NCI-H1417 treated with DMSO at 0.1 percent for 48 hours (cell line): ENCODE measurements at places on chromosomes 1 and 21.

DNA sequence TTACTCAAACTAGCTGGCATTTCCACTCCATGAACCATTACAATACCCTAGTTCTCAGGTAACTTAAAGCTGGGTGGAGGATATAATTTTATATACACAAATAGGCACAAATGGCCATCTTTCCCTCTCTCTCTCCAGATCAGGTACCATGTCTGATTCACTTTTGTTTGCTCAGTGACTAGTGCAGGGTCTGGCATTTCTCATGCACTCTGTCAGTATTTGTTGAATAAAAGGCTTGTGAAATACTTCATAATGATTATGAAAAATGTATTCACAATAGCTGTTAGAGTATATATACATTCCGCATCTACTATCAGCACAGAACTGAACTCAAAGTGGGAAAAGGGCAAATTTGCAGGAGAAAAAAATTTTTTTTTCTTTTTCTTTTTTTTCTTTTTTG, 510.2 kb upstream of the USP24 start:
- no peak for DNase-seq

GRCh38 chr1:234505769-234506102, 26.8 kb upstream of the TARBP1 start:
- no peak for DNase-seq

- DNase-seq: no peak
Measured at GRCh38 chr1:34360574-34360973, 183.9 kb downstream of the C1orf94 start.

- DNase-seq: no peak
Measured at GRCh38 chr1:161511018-161511755, 5.9 kb downstream of the FCGR2A start.

- DNase-seq: no peak
Measured at GRCh38 chr21:46080171-46081021, 17.5 kb upstream of the COL6A2 start.

DNA sequence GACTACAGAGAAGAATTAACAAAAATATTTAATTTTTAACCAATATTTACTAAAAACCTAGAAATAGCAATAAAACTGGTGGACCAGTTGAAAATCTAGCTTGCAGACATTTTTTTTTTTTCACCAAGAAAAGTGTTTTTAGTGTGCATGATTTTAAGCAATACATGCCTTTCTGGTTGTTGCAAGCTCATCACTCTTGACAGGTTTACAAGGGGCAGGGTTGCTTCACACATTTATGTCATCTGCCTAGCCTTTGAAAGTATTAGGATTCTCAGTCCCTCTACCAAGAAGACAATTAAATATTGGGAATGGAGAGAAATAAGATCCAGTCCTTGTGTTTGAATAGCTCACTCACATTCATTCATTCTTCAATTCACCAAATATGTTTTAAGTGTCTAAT, 53.8 kb upstream of the LYPLAL1 start:
- no peak for DNase-seq

GRCh38 chr1:28480308-28480707, 25.5 kb upstream of the RCC1 start:
- no peak for DNase-seq

DNA sequence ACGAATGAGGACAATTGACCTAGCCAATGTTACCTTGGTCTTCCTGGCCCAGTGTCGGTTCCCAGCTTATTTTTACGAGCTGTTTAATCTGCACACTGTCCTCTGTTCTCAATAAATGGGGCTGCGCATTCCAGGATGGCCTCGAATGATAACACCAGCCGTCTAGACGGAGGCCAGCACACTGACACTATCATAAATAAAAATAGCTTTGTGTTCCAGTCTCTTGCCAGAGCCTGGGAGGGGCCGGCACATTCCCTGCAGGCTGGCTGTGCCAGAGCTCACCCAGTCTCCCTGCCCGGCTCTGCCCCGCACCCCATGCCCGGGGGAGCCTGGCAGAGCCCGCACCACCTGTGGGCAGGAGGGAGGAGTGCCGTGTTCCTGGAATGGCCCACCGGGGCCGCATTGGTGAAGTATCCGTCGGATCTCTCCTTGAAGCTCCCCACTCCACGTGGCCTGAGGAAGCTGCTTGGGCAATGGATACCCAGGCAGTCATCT, 92.1 kb downstream of the SPSB1 start:
- DNase-seq: no peak

DNA sequence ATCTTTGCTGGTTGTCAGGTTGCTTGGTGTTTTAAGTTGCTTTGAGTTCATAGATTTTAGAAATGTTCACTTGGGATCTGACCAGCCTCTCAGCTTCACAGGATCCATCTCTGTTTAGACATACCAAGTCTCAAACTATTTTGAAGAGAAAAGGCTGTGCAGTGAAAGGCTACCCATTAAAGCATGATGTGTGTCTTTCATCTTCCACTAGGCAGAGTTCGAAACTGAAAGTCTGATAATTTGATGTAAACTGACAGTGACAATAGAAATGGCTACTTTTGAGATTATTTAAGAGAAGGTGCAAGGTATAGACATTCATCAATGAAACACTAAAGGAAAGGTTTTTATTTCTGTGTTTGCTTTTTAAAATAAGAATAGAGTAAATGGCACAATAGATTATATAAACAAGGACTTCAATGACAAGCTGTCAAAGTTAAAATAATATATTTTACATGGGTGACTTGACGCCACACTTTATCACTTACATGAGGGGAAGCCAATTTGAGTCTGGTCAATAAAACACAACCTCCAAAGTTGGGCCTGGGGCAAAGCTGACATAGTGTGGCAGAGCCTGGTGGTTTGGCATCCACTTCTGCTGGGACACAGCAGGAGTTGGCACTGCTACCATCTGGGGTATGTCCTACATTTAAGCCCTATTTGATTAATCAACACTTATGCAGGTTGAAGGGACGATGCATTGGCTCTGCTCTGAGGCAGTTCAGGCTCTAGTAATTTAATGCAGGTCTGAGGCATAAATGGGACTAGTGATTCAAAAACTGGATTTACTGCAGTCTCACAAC, 197.7 kb downstream of the CRB1 start:
- no peak for DNase-seq

GRCh38 chr1:15951341-15952153, 24.4 kb downstream of the ZBTB17 start:
- no peak for DNase-seq

DNA sequence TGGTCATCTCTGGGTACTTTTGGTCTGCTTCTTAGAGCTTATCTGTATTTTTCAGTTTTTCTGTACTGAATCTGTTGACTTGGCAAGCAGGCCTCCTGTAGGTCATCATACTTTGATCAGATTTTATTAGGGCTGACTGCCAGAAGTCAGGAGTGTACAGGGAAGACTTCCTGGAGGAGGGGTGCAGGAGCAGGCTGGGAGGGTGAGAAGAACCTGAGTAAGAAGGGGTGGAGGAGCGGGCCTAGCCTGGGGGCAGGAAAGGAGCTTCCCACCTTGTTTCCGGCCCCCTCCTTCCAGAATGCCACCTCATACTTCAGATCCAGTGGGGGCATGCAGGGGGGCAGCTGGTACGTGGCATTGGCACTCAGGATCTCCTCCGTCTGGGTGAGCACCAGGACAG, 18.3 kb upstream of the IL22RA1 start:
- DNase-seq: no peak

DNA sequence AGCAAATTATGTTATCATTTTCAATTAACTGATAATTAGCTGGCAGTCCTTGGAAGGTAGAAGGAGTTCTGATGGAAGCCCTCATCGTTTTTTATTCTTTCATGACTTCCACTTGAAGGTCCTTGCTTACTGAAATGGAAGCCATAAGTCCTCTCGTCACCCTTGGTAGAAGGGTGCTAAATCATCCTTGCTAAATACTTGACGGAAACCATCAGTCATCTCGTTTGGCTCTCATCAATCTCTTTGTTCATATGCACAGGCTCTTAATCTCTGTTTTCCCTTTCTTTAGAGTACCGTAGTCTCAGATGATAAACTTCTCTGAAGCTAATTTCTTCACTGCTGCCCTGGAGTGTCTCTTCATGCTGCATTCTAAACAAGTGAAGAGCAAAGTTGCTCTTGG, 34.5 kb downstream of the UCK2 start:
- DNase-seq: no peak

GRCh38 chr1:147168626-147169058, 3.6 kb downstream of the PRKAB2 start:
- DNase-seq: peak; percentile 45

DNA sequence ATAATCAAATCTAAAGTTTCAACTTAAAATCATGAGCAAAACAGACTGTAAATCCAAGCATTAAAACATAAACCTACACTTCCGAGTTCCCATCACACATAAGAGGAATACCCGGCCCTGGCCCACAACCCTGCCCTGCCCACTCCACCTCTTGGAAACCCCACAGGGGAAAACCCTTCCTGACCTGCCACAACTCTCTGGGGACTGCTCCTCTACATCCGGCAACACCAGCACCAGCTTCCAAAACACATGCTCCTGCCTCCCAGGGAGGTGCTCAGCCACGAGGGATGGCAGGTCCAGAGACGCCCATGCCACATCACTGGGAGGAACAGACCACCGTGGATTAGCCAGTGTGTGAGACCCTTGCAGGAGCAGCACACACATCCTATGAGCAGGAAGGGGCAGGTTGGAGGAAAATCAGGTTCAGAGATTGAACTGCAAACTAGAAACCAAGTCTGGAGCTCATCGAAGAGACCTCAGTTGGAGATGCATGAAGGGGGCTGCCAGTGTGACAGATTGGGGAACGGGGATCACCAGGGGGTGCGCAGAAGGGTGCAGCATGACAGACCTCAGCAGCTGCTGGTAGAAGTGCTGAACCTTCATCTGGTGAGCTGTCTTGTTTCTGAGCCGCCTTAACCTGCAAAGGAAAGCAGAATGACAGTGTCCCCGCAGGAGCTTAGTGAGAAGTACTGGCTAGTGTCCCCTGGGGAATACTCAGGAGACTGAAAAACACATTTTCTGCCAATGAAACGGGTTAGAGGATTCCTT, 25.8 kb upstream of the LSS start:
- DNase-seq: no peak

DNA sequence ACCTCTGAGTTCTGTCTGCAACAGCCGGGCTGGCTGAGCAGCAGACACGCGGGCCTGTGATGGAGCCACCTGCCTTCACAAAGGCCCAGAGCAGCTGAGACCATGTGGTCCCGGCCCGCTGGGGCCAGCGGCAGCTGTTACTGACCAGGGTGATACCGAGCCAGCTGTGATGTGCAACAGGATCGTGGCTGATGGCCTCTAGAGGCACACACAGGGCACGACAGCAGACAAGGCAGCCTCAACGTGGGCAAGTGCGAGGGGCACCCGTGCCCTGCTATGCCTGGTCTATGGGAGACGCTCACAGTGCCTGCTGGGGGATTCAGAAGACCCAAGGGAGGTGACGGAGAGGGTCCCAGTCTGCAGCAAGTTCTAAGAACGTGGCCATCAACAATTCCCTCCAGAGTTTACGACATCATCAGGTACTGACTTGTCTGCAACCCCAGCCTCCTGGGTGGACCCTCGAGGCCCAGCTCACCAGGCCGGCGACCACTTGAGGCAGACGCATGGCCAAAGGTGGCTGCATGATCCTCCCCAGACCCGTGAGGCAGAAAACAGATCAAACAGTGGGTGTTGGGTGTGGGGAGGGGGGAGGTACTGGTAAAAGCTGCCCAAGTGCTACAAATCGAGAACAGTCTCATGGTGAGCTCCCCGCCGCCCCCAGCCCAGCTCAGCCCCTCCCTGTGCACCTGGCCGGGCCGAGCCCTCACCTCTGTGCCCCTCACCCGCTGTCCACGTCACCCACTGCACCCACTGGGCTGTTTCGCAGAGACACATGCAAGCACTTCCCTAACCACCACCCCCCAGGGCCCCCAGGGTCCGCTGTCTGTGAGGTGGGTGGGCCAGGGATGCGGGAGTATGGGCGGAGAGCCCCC, 6.0 kb downstream of the POFUT2 start:
- DNase-seq: no peak

GRCh38 chr1:169601096-169601881, 15.0 kb upstream of the F5 start:
- DNase-seq: no peak

- no peak for DNase-seq
Measured at GRCh38 chr1:192832492-192832891, 23.7 kb downstream of the RGS2 start.

DNA sequence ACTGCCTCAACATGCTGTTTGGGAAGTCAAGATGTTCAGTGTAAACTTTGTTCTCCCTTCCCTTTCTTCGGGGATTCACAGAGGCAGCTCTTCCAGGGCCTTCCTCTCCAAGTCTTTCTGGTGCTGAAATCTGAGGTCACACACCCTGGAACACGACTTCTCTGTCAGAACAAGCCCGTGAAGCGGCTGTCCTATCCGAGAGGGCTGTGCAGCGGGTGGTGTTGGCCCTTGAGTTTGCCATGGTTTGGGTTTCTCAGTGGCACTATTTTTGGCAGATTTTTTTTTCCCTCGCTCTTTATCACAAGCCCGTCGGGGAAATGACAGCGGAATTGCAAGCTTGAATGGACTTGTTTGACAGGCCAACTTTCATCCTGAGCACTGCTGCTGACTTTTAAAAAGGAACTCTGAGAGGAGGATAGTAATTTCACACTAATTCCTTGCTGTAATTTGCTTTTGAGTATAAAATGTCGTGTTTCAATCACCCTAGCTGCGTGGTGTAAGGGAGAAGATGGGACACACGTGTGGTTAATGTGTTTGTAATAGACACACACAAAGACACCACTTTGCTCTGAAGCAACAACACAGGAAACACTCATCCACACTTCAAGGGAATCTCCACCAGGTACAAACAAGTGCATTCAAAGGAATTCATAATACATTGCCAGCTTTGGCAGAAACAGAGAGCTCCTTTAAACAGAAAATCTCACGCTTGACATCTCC, 60.1 kb upstream of the TARBP1 start:
- no peak for DNase-seq

GRCh38 chr21:43957128-43957571, 55.0 kb upstream of the TRAPPC10 start:
- DNase-seq: no peak

DNA sequence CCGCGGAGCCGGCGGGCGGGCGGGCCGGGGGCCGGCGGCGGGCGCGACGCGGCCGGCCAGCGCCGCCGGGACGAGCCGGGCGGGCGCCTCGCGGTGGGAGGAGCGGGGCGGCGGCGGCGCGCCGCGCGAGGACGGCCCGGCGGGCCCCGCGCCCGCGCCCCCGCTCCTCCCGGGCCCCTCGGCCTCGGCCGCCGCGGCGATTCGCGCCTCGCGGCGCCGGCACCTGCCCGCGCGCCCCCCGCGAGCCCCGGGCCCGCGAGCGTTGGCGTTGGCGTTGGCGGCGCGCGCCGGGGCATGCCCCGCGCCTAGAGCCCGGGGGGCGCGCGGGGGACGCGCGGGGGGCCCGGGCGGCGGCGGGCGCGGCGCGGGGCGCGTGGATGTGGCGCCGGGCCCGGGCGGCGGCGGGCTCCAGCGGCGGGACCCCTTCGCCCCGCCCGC, at the start of gene SKI:
SKI (plus strand) TSS at position 163 of the 438 bp plus-strand sequence. CDS start 448 bp downstream, outside the sequence.
- no peak for DNase-seq

DNA sequence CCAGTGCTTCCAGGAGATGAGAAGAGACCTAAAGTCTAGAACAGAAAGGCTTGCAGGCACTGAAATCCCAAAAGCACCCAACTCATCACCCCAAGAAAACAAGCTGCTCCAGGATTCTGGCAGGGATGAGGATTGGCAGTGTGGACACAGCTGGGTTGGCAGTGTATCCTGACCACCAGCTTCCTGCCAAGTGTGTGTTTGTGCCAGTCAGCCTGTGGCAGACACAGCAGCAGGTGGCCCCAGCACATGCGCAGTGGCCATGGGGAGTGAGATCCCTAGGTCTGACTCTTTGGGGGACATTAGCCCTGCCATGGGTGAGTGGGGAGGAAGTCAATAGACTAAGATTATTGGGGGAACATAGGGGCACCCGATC, 8.7 kb upstream of the SNAPIN start:
- DNase-seq: no peak

GRCh38 chr1:225866061-225866837, 15.9 kb downstream of the TMEM63A start:
- no peak for DNase-seq

GRCh38 chr1:24923485-24924113, 6.5 kb downstream of the RUNX3 start:
- no peak for DNase-seq
